ENCODE measurements at places on chromosomes 6 and 20.

- DNase-seq = no peak
Measured at GRCh38 chr6:23154159-23154558, 584.8 kb downstream of the HDGFL1 start.

DNA sequence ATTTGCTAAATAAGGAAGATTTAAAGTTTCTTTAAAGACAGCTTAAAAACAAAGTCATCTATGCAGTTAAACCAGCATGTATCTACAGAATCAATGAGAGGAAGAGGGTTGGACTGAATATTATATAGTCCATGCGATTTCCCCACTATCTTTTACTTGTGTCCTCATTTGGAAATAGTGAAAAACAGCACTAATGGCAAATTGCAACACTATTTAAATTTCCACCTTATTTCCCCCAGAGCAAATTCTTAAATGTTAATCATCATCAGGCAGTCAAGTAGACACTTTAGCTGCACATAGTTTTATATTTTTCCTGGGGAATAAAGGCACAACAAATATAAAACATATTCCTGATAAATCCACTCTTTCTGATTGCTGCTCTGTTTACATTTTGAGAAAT, 114.6 kb downstream of the LCA5 start:
- DNase-seq = no peak

DNA sequence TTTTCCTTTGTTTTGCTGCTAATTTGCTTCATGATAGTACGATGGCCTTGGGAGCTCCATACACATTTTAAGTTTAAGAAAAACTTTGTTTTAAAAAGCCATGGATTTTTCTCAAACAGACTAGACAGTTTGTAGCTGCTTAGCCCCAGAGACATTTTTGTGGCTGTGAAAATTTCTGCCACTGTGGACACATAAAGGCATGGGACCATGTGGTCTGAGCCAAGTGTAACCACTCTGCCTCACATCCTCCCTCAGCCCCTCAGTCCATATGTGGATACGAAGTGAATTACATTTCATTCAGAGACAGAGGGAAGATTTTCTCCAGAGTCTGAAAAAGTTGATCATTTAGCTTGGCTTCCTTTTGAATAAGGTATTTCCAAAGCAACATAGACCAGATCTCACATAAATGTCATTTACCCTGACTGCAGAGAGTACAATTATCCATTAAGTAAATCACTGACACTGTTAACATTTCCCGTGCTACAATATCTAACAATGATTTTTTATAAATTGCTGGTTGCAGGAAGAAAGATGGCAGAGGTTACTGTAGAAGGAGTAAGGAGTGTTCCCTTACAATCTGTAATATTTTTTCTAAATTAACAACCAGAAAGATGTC, 87.4 kb downstream of the GJA1 start:
- no peak for DNase-seq

DNA sequence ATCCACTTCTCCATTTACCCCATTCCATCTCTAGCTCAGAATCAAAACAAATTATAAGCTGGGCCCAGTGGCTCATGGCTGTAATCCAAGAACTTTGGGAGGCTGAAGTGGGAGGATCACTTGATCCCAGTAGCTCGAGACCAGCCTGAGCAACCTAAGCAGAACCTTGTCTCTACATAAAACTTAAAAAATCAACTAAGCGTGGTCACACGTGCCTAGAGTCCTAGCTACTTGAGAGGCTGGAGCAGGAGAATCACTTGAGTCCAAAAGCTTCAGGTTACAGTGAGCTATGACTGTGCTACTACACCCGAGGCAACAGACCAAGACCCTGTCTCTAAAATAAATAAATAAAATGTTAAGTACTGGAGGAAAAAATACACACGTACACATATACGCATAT, 74.7 kb upstream of the RUNX2 start:
- no peak for DNase-seq

GRCh38 chr20:24992487-24993205, at the start of gene APMAP:
APMAP (minus strand) TSS chr20:24992751; CDS start chr20:24992688, 63 bp downstream.
- DNase-seq = peak; percentile 93

- no peak for DNase-seq
Measured at GRCh38 chr20:1848373-1848772, 46.8 kb upstream of the SIRPA start.
